Panc1 (cell line): ENCODE measurements at places on chromosomes 13 and 19. TPM values are rescaled to one million over a fixed set of nuclear protein-coding genes. Genes with fewer than 3 reads are reported as not detected.

Gene SPACA4
- total RNA-seq, result not detected

- no peak for DNase-seq
- H3K27ac ChIP-seq, result peak overlapping the region; percentile 54
- peak overlapping the region; percentile 55 for H3K4me3 ChIP-seq
Measured at GRCh38 chr13:106533943-106534638, 1.4 kb downstream of the EFNB2 start.

DNA sequence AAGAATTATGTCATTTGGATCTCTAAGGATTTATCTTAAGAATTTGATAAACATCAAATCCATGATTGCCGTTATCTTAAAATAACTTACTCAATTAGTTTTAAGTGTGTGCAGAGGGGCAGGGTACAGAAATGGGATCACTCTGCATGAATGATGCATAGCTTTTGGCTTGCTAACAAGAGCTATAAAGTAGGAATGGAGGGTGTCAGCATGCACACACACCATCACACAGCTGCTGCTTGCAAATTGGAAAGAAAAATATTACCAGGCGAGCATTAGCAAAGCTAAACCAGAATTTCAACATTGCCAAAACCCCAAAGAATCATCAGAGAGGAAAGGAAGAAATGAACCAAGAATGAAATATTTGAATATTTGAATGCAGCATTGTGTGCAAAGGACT is 580.6 kb downstream of the LMO7 start:
- no peaks in the 10 kb centered on the region for H3K27me3 ChIP-seq
- no peak for DNase-seq
- H3K27ac ChIP-seq, result no peak overlapping the region
- no peaks in the 10 kb centered on the region for H3K4me1 ChIP-seq

DNA sequence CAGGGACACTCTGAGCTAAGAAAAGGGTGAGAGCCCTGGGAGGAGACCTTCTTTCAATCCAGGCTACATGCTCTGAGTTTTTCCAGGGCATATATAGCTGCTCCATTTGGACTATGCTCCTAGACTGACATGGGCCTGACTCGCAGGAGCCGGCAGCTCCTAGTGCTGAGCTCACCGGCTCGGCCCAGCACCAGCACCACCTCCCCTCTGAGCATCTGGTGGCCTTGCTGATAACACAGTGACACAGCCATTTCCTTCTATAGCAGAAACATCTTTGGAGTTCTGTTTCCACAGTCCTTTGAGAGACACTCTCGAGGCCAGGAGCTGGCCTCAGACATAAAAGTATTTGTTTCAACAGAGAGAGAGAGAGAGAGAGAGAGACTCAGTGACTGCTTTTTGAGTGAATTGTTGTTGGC is 184.9 kb downstream of the TM9SF2 start:
- H3K27me3 ChIP-seq, result no peaks in the 10 kb centered on the region
- no peak overlapping the region for H3K4me3 ChIP-seq
- H3K36me3 ChIP-seq, result no peaks in the 10 kb centered on the region
- no peak for DNase-seq
- H3K27ac ChIP-seq, result no peak overlapping the region

DNA sequence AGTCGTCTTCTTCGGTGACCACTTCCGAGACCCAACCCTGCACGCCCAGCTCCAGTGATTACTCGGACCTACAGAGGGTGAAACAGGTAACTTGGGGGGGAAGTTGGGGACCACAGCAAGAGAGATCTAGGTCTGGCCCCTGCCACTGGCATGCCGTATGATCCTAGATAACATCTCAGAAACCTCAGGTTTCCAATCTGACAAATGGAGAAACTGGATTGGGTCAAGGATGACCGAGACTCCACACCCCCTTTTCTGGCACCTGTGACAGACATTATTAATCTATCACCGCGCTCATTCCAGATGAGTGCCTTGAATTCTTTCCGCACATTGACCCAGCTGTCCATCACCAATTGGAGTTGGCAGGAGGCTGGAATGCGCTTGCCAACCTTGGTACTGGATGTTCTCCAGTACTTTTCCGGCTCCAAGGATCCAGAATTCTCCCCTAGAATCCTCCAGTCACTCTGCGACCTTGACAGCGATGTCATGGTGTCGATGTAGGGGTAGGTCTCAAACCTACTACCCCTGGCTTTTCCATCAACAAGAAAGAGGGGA is 17.4 kb downstream of the VASP start:
- no peak overlapping the region for H3K27ac ChIP-seq
- DNase-seq, result no peak
- no peak overlapping the region for H3K4me3 ChIP-seq
- no peaks in the 10 kb centered on the region for H3K27me3 ChIP-seq

Gene EXOC3L2
- 0.08 TPM for total RNA-seq

Gene YIF1B
- 143 TPM for total RNA-seq

DNA sequence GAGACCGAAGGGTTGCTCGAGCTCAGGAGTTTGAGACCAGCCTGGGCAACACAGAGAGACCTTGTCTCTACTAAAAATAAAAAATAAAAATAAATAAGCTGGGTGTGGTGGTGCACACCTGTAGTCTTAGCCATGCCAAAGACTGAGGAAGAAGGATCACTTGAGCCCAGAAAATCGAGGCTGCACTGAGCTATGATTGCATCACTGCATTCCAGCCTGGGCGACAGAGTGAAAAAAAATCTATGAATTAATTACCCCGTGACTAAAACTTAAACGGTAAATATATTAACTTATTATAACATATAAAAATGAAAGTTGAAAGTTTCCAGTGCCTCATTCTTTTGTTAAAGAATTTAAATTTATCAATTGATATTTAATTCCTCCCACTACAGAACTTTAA is 273.7 kb downstream of the KLF12 start:
- H3K27ac ChIP-seq, result no peak overlapping the region
- H3K27me3 ChIP-seq, result no peaks in the 10 kb centered on the region
- no peak for DNase-seq

DNA sequence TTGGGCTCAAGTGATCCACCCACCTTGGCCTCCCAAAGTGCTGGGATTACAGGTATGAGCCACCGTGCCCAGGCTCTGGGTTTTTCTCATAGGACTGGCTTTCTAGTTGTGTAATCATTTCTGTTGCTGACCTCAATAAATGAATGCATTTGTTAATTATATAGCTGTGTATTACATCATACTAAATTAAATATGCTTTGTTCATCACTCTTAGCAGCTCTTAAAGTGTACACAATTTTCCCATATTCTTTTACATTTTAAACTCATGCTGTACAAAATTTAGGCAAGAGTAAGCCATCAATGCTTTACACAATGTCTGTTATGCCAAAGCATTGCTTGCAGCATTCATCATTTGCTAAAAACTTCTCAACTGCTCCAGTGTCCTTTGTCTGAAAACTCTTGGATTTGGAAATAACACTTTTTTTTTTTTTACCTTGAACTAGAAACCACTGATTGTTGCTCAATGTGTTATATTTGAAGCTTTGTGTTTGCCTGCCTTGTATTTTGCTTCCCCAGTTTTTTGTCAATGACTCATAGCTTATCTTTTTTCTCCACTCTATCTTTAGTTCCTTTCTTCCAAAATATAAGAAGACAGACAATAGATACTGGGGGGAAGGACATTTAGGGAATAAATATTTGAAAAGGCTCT is 31.4 kb downstream of the CCDC122 start:
- no peak overlapping the region for H3K4me3 ChIP-seq
- H3K4me1 ChIP-seq, result no peaks in the 10 kb centered on the region
- no peak for DNase-seq
- no peaks in the 10 kb centered on the region for H3K27me3 ChIP-seq
- no peaks in the 10 kb centered on the region for H3K36me3 ChIP-seq

DNA sequence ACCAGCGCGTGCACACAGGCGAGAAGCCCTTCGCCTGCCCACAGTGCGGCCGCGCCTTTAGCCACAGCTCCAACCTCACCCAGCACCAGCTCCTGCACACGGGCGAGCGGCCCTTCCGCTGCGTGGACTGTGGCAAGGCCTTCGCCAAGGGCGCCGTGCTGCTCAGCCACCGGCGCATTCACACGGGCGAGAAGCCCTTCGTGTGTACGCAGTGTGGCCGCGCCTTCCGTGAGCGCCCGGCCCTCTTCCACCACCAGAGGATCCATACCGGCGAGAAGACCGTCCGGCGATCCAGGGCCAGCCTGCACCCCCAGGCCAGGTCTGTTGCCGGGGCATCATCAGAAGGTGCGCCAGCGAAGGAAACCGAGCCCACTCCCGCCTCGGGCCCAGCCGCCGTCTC is 4.4 kb upstream of the ZNF446 start:
- peaks cover 10% of the 10 kb centered on the region for H3K4me1 ChIP-seq
- DNase-seq, result no peak
- no peaks in the 10 kb centered on the region for H3K27me3 ChIP-seq

- H3K27me3 ChIP-seq, result no peaks in the 10 kb centered on the region
- no peak overlapping the region for H3K4me3 ChIP-seq
- H3K27ac ChIP-seq, result no peak overlapping the region
- no peaks in the 10 kb centered on the region for H3K36me3 ChIP-seq
Measured at GRCh38 chr13:30770929-30771328, 35.6 kb downstream of the ALOX5AP start.

DNA sequence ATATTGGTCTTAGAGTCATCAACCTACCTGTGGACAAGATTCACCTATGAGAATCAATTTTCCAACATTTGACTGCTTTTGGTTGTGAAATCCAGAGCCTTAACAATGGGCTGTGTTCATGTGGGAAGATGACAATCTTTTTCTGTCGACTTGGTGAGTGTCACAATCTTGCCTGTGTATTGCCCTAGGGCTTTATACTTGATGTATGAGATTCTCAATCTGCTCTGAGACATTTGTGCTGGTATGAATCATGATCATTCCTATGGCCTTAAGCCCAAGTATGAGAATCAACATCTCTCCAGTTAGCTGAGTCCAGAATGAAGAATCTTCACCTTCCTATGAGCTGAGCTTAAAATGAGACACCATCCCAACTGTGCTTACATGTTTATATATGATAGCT is 68.7 kb downstream of the ZNF726 start:
- H3K27me3 ChIP-seq, result no peaks in the 10 kb centered on the region
- no peak for DNase-seq
- no peaks in the 10 kb centered on the region for H3K4me1 ChIP-seq
- no peaks in the 10 kb centered on the region for H3K36me3 ChIP-seq

Gene NKPD1
- 0.05 TPM for total RNA-seq

DNA sequence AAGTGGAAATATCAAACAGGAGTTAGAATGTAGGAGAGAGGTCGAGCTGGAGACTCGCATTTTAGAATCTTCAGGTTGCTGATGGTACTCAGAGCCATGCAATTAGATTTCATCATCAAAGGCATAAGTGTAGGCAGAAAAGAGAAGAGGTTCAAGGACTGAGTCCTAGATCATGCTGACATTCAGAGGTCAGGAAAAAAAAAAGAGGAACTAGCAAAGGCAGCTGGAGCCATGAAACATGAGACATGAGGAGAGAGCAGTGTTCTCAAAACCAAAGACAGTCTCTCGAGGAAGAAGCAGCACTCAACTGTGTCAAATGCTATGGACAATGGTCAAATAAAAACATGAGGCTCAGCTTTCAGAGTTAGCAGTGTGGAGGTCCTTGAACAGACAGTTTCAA is 12.4 kb upstream of the TPP2 start:
- H3K27ac ChIP-seq, result no peak overlapping the region
- DNase-seq, result no peak
- H3K4me1 ChIP-seq, result no peaks in the 10 kb centered on the region
- no peak overlapping the region for H3K4me3 ChIP-seq

DNA sequence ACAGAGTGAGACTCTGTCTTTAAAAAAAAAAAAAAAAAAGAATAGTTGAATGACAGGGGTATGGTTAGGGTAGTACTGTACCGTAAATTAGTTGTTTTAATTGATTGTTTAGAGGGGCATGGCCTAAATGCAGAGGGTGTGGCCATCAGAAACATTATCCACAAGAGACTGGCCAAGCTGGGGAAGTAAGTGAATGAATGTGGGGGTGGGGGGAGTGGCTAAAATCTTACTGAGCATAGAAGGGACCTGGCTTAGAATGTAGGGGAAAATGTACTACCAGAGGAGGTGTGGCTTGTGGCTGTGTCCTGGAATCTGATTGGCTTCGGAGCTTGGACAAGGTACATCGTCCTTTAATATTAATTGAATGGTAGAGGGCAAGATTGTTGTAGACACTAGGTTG is 3.8 kb downstream of the BCL2L12 start:
- H3K36me3 ChIP-seq, result peaks cover 10% of the 10 kb centered on the region; the same call in 1 of the 2 replicates
- peaks cover 6% of the 10 kb centered on the region; the same call in 1 of the 2 replicates for H3K4me1 ChIP-seq
- H3K27ac ChIP-seq, result no peak overlapping the region
- DNase-seq, result no peak
- no peaks in the 10 kb centered on the region for H3K27me3 ChIP-seq

Gene PPFIA3
- total RNA-seq, result 21.7 TPM
